Mucosa of descending colon (tissue), 3 donors: ENCODE measurements at places on chromosomes 1 and 21. TPM values are rescaled to one million over a fixed set of nuclear protein-coding genes. Genes with fewer than 3 reads are reported as not detected.

- no peak for DNase-seq
Observed at GRCh38 chr1:180594723-180595122, 36.0 kb downstream of the OVAAL start.

DNA sequence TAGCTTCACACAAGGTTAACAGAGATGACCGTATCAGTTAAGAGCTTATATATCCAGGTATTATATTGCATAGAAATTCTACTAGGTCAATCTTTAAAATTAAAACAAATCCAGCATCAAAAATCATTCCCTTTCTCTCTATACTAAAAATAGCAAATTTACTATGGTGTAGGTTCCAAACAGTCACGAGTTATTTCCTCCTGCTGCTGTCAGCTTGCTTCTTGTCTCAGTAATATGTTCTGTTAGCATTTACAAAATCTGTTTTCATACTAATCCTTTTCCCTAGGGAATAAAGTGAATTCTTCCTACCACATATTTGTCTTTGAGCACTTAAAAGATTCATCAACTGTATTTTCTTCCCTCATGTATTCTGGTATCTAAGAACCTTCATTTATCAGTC, 2.5 kb downstream of the WDR26 start:
- no peak for DNase-seq

DNA sequence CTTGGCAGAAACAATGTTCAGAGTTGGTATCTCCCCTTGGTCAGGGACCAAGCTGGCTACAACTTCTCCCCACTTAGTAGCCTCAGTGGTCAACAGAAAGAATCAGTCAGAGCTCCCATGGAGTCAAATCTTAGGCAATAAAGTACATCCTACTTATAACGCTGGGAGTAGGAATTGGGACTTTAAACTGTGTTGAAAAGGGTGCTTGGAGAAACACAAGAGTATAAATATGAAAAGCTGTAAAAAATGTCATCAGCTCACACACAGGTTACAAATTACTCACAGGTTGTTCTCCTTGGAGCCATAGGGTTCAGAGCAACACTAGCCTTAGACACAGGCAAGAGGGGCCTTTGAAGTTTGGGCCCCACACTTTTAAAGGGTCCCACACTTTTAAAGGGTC, 67.4 kb downstream of the WLS start:
- no peak for DNase-seq

The NUDT4B gene
- total RNA-seq: 1.4 TPM

DNA sequence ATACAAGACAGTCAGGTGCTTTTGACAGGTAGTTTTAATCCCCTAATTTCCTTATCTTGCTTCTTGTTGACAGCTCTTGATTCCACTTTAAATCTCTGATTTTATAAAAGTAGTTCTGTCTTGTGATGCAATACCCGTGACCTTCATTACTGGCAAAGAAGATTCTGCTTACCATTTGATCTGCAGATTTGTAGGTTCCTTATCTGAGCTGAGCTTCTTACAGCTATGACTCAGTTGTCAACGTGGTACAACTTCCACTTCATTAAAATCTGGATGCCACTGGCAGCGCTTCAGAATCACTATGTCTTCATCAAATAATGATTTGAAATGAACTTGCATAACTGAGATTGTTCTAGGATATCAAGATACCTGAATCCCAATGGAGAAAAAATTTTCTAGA, 543.6 kb upstream of the B3GALT2 start:
- no peak for DNase-seq

DNA sequence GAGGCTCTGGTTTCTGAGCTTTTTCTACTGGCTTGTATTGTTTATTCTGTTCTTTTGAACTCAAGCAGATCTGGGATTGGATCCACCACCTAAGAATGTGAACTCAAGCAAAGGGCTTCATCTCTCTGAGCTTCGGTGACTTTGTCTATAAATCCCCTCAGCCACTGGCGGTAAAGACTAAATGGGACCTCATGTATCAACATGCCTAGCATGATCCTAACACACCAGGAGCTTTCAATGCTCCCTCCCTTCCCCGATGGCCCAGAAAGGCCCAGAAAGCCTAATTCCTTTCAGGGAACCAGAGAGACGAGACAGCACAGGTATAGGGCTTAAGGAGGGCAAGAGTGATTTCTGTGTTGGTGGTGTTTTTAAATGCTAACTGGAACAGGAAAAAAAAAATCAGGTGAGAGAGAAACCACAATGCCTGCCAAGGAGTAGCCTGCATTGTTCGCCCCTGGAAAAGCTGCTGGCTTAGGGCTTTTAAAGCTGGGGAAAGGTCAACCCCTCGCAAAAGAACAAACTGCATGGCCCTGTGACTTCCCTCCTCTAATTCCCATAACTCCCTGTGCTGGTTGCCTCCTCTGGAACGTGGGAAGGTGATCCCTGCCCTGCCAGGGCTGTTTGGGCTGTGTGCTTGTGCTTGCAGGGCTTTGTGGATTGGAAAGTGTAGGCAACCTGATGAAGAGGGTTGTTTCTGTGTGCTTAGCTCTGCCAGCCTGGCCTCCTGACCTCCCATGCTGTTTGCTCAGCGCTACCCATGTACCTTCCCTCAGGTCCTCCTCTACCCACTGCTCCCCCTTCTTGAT, 147.0 kb downstream of the PLPP3 start:
- no peak for DNase-seq

DNA sequence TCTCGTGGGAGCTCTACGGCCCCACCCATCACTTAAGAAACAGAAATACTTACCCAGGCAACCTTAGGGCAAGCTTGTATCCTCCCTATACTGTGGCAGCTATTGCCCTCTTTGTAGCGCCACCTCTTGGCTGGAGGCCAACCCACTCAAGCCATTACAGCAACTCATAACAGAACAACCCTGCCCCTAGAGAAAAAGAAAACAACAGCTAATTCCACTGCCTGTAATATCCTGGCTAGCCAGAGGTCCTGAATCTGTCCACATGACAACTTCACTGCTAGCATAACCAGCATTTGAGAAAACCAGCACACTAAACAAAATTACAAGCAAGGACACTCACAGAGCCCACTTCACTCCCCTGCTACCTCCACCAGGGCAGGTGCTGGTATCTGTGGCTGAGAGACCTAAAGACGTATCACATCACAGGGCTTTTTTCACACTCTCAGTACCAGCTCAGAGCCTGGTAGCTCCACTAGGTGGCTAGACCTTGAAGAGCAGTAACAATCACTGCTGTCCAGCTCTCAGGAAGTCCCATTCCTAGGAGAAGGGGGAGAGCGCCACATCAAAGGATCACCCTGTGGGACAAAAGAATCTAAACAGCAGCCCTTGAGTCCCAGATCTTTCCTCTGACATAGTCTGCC, 14.5 kb upstream of the MX1 start:
- peak; percentile 81 for DNase-seq

DNA sequence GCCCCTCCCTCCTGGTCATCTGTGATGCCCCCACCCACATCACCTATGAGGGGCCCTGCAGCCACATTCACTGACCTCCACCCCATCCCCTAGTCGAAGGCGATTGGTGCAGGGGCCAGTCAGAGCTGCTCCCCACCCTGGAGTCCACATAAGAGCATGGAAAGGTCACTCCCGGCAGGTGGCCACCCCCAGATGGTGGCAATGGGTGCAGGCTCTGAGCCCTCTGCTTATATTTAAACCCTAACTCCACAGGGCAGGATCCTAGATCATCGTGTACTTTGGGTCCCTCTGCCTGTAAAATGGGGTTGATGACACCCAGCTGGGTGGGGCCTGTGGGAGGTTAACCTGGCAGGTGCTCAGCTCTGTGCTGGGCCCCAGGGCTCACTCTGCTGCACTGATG, 186.8 kb upstream of the C1orf174 start:
- DNase-seq: no peak

DNA sequence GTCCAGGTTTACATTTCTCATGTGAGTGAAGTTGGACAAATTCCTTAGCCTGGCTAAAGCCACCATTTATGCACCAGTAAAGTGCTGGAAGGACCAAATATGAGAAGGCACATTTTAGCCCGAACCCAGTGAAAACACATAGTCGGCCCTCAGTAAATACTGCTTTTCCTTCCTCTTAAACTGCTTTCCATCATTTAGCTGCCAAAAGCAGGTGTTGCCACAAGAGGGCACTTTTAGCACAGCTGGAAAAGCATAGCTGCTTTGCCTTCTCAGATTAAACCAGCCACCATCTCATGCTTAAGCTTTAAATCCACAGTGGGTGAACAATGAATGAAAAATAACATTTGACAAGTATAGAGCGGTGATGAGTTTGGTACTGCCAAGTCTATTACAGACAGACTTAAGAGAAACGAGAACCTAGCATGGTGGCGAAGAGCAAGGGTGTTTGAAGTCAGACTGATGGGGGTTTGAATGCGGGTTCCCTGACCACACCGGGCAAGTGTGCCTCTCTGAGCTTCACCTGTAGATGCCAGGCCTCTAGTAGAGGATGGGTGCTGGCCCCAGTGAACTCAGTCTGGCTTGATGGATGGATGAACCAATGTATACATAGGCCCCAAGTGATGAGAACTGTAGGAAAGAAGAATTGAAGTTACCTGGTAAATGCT, 57.8 kb downstream of the SLC35D1 start:
- peak; percentile 45 for DNase-seq

- DNase-seq: no peak
Observed at GRCh38 chr1:210332233-210332632, 3.5 kb downstream of the HHAT start.

DNA sequence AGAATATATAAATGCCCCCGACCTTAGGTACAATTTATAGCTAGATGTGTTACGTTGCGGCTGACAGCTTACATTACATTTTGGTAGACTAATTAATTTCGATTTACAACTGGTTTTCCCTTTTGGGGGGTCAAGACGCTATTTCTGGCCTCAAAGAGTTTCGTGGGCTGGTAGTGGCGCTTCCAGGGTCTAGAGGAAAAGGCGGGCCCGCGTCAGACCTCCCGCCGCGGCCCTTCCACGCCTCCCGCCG, 391 bp downstream of the IFT25 start:
- DNase-seq: no peak

DNA sequence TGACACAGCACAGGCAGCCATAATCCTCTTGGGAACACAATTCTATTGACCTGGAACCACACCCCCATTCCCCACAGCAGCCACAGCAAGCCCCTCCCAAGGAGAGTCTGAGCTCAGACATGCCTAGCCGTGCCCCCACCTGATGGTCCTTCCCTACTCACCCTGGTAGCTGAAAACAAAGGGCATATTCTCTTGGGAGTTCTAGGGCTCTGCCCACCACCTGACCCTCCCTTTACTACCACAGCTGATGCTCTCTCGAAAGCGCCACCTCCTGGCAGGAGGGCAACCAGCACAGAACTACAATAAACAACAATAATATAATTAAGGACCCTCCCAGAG, 184.8 kb upstream of the COA6 start:
- no peak for DNase-seq

DNA sequence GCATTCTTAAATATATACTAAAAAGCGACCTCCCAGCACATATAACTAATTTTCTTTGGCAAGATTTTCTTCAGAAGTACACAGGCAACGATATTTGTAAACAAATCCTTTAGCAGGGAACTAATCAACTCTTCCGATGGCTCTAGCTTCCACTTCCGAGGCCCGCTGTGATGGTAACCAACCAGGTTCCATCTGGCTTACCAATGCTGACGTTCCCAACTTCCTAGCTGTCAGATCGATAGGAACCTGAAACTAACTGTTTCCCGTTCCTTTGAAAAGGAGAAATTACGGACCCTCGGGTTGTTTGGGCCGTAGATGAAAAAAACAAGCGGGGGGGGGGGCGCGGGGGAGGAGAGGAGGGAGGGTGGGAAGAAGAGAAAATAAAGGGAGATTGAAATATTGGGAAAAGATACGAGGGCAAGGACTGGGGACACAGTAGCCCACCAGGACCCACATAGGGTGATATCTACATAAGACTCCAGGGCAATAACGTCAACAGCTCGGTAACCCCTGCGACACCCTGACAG, 513 bp downstream of the GTF2B start:
- peak; percentile 35 for DNase-seq

The HCN3 gene
- 10.3 TPM for total RNA-seq

The TNNI3K gene
- 0.72 TPM for total RNA-seq

The HES2 gene
- 22.4 TPM for total RNA-seq
